ENCODE measurements at places on chromosomes 11 and 22.

DNA sequence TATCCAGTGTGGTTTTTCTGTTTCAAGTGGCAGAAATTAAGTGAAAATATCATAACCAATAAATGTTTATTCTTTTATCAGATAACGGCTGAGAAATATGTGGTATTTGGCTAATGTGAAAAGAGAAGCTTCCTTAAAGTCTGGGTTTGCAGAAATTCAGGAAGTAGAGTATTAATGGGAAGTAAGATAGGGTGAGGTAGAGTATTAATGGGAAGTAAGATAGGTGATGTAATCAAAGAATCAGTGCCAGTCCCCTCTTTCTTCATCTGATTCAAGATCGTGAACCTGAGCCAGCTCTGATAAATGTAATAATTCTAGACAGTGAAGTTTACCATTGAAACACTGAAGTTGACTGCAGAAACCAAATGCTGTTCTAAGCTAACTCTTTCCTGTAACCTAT, 30.9 kb downstream of the TRPC6 start:
- DNase-seq: no peak

DNA sequence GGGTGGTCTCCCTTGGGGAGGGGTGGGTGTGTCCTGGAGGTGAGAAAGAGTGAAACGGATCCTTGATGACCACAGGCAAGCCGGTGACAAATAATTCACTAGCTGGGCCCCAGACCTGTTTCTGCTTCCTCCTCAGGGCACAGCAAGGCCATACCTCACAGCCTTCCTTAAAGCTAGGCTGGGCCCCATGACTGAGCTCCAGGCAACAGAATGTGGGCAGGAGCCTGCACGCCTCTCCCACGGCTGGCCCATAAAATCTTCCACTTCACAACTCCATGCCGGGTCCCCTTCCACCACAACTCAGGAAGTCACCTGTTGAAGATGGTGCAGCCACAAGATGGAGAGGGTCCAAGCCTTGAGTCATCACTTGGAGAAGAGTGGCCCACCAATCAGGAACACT, 23.9 kb downstream of the SLC22A12 start:
- DNase-seq: no peak

- no peak for DNase-seq
These were observed 1.6 kb upstream of the MSANTD2 start for GRCh38 chr11:124801636-124802312.

GRCh38 chr11:102604011-102604410, 21.1 kb downstream of the MMP20 start:
- no peak for DNase-seq

DNA sequence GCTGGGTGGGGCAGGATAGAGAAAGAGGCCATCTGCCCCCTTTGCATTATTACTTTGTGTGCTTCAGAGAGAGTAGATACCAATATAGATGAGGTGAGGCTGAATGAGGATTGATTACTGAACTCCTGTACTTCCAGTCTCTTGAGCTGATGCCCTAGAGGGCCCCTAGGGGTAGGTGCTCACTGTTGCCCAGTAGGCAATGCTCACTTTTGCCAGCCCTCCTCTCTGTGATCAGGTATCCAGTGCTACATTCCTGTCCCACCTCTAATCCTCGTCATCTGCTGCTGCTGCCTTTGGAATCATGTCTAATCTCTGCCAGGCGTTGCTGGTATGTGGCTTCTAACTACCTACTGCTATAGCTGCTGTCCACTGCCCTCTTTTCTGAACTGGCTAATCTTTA, 57.2 kb downstream of the CCDC83 start:
- DNase-seq: no peak

GRCh38 chr11:77071671-77072605, 5.2 kb downstream of the CAPN5 start:
- DNase-seq: no peak

GRCh38 chr11:63870351-63871140, 31.6 kb downstream of the MARK2 start:
- DNase-seq: no peak

GRCh38 chr11:17972987-17973386, 39.9 kb downstream of the SERGEF start:
- peak; percentile 78 for DNase-seq

DNA sequence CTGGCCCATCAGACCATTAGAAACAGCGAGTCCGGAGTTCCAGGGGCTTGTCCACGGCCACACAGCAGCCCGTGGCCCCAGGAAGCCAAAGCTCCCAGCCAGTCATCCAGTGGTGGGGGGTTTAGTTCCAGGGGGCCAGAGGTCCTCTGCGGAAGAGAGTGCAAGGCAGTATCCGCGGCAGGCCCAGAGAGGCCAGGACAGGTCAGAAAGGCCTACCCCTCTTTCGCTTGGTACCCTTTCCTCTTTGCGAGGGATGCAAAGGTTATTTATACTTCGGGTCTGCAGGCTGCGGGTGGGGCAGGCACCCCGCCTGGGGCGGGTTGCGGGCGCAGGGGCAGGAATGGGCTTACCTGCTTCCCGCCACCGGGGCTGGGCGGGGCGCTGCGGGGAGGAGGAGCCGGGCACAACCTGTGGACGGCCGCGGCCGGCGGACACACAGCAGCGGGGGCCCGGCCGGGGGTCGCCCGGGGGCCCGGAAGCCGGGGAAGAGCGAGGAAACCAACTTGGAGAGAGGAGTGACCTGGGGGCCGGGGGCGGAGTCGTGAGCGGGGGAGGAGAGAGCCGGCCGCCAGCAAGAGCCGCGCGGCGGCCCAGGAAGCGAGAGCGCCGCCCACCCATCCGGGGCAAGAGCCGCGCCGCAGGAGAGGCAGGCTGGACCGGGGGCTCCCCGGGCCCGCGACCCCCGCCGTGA, at the start of gene SH3BP1:
Gene SH3BP1, plus strand, starts transcription at position 600 of the 691 bp plus-strand sequence. CDS start 119 bp downstream, outside the sequence.
- DNase-seq: peak; percentile 81

DNA sequence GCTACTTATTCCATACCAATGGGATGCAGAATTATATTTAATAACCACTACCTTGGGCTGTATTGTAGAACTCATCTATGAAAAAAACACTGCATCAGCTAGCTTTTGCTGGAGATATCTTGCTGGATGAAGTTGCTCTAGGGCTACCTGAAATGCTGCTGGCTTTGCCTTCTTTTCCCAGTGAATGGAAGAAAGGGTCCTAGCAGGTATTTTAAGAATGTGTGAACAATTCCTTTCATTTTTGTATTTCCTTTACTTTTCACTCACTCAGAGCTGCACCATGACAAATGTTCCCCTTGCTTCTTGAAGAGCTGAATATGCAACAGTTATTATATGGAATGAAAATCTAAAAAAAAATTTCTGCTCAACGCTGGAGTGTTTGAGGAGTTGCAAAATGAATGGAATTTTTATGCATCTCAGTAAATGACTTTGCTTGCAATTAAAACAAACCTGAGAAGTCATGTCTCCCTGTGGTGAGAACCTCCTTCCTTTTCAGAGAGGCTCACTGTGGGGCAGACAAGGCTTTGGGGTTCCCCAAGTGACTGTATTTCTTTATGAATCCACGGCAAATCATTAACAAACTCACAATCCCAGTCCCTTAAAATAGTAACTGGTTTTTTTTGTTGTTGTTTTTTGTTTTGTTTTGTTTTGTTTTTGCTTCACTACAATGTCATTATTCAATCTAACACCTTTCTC, 566.8 kb upstream of the KIRREL3 start:
- no peak for DNase-seq

- no peak for DNase-seq
These were observed 21.6 kb upstream of the NNMT start for GRCh38 chr11:114274637-114275036.

DNA sequence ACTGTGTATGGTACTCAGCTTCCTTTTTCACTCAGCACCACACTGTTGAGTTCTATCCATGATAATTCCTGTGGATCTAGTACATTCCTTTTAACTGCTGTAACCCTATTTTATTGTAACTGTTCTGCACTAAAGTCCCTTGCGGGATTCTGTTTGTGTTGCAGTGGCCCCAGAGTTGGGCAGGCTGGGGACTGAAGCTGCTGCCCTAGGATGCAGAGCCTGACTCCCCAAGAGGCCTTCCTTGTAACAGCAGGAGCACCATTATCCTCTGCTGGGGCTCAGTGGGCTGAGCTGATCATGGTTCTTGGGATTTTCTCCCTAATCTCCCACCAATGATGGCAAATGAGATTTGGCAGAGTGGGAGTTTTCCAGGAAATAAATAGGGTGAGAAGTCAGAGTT, 77.7 kb downstream of the CABIN1 start:
- peak; percentile 54 for DNase-seq

DNA sequence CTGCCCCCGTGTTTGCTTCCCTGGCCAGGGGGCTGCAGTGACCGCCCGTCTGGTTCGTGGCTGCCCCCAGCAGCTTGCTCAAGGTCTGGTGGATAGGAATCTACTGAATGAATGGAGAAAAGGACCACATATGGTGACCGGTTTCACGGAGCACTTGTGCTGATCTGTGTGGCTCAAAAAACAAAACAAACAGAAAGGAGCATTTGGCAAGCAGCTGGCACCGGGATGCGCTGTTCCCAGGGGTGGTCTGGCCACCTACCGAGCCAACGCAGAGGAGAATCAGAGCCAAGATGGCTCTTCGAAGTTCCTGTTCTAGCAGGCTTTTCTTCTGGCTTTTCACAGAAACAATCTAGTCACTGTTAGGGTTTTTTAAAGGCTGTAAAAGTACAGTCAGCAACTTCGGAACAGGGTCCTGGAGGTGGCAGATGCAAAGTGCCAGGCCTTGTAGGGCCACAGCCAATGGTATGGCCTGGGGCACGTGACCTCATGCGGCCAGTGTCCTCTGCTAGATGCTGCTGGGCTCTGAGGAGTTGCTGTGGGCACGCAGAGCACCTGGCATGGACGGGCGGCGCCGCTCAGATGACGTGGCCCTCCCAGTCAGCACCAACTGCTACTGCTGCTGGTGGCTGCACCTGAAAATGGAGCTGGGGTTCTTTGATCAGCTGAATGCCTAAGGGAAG, 27.3 kb upstream of the PACSIN2 start:
- no peak for DNase-seq

DNA sequence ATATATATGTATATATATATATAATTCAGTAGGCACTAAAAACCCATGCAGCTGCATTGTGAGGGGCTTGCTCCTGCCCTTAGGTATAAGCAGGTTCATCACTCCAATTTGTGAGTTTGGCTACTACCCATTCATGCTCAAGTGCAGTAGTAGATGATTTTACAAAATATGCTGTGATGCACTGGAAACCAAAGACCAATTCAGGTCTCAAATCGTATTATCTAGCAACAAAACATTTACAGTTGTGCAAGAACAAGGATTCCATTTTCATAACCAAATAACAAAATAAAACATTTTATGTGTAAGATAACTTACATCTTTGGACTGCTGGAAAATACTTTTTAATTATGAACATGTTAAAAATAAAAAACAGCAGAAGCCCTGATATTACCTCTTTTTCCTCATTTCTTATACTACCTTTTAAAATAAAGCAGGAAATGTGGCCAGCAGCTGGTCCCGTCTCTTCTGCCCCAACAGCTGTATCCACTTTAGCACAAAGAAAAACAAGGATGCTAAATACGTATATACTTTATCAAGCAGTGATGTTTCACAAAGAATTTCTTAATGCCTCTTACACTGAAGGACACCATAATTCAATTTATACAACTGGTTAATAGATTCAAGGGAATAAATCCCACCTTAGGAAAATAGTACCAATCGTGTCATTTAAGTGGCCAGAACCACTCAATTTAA, 2.8 kb downstream of the CREBZF start:
- DNase-seq: no peak

- no peak for DNase-seq
These were observed 8.0 kb upstream of the SLC25A17 start for GRCh38 chr22:40826984-40827741.

DNA sequence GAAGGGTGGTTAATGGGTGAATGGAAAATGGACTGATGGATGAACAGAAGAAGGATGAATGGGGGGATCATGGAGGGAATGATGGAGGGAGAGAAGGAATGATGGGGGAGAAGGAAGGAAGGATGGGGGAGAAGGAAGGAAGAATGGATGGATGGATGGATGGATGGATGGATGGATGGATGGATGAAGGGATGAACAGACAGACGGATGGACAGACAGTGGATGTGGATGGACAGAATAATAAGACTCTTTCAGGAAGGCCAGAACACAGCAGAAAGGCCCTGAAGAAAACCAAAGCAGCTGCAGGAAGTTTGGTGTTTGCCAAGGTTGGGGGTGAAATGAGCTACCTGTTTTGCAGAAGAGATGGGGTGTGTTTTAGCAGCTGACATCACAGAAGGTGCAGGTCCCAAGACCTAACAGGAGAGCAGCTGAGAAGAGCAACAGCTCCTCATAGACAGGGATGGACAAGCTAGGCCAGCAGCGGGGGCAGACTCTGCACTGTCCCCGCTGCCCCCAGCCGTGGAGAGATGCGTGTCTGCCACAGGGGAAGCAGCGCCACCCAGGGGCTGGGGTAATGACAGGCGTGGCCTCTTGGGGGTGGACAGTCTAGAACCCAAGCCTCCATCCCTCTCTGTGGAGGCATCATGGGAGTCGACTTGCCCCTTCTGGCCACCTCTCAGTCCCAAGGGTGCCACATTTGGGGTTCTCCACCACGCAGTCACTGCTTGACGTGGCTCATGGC, 17.9 kb downstream of the C1QTNF6 start:
- DNase-seq: no peak

DNA sequence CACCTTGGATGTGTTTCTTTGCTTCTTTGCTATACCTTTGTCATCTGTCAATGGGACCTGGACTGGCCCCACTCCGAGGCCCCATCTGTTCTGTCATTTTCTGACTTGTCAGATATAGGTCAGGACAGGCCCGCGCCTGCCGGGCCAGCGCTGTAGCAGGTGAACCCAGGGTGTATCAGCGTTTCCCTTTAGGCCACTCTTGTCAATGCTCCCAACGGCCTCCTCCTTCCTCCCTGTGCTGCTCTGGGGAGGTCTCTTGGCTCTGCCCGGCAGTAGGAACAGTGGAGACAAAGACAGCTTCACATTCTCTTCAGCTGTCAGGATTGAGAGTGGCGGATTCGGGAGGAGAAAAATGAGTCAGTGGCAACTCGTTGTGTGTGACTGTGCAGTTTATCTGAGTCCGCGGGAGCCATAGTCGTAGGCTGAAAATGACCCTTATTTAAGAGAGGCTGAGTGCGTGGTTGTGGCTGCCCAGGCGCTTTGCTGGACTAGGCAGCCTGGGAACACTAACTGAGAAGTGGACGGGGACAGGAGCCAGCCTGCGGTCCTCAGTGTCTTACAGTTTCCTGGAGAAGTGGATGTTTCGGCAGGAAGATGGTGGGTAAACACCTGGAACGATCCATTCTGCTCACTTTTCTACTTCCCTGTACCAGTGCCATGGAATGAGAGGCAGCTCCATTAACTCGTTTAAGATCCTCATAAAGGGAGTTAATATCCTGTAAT, 102.3 kb downstream of the PRR5L start:
- DNase-seq: no peak

DNA sequence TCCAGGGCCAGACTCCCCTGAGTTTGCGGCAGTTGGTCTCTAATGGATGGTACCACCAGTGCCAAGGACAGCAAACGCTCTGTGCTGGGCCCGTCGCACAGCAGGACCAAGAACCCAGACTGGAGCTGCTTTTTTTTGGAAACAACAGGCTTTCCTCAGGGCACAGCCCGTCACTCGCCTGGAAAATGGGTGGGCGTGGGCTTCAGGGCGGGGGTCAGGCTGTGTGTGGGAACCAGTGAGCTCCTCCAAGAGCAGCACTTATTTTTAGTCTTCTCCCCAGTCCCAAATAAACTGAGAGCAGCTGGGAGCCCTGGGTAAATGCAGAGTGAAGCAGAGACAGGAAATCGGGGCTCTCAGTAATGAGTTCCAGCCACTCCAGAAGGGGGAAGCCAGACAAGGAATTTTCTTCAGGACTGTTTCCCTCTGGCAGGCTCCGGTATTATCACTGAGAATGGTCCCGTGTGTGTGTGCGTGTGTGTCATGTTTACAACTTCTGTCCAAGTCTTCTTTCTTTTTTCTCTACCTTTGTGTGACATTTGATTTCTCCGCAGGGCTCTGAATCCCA, 63.0 kb downstream of the PPFIBP2 start:
- DNase-seq: no peak

- DNase-seq: no peak
These were observed 85.0 kb downstream of the ALX4 start for GRCh38 chr11:44224867-44225501.
